A673 (cell line): ENCODE measurements at places on chromosomes 11 and 22. TPM values are rescaled to one million over a fixed set of nuclear protein-coding genes. Genes with fewer than 3 reads are reported as not detected.

NPAS4 gene
- not detected in 2 replicates for total RNA-seq

- DNase-seq: no peak
Measured at GRCh38 chr11:113376156-113376555, 11.4 kb upstream of the ANKK1 start.

SYT9 gene
- total RNA-seq: not detected in 2 replicates

DNA sequence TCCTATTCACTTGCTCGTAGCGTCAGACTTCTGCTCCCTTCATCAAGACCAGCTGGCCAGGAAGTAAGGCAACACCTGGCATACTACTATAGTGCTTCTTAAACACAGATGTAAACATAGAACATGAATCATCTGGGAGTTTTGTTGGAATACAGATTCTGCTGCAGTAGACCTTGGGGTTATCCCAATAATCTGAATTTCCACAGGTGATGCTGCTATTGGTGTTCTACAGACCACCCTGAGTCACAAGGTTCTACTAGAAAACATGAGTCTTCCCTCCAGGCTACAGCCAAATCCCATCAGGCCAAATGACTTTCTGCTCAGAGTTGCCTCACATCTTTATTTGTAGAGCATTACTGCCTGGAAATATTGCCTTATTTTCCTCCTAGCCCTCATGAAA lies 175.2 kb downstream of the NELL1 start:
- no peak for DNase-seq

APOA5 gene
- not detected in 2 replicates for total RNA-seq
